Renal pelvis (tissue), 12 donors: ENCODE measurements at places on chromosomes 13 and 19. TPM values are rescaled to one million over a fixed set of nuclear protein-coding genes. Genes with fewer than 3 reads are reported as not detected.

C13orf42 gene
- 0.41 TPM for polyA plus RNA-seq

ZNF570 gene
- 8.5 TPM for polyA plus RNA-seq

SYCN gene
- polyA plus RNA-seq = not detected

RASA3 gene
- 12.1 TPM for polyA plus RNA-seq

MYBPC2 gene
- 1.6 TPM for polyA plus RNA-seq

KCNJ14 gene
- polyA plus RNA-seq = 1.0 TPM

IZUMO2 gene
- not detected for polyA plus RNA-seq

ZNF729 gene
- polyA plus RNA-seq = 0.20 TPM

SLC25A41 gene
- polyA plus RNA-seq = 0.31 TPM

DHX34 gene
- 18.3 TPM for polyA plus RNA-seq

ANKLE1 gene
- polyA plus RNA-seq = 1.9 TPM

ZNF701 gene
- polyA plus RNA-seq = 12.5 TPM

NLRP11 gene
- polyA plus RNA-seq = 0.06 TPM

MUC16 gene
- 0.06 TPM for polyA plus RNA-seq

CSNK1G2 gene
- 70.7 TPM for polyA plus RNA-seq

ZNF579 gene
- polyA plus RNA-seq = 23.7 TPM

EPSTI1 gene
- 11.1 TPM for polyA plus RNA-seq

RAB20 gene
- polyA plus RNA-seq = 9.2 TPM

GRIK5 gene
- 24.1 TPM for polyA plus RNA-seq

HRC gene
- 33.1 TPM for polyA plus RNA-seq

PRR20A gene
- not detected for polyA plus RNA-seq

PRKCG gene
- polyA plus RNA-seq = 0.75 TPM

OR1M1 gene
- 0.06 TPM for polyA plus RNA-seq

IFNL1 gene
- polyA plus RNA-seq = not detected

S1PR4 gene
- polyA plus RNA-seq = 0.43 TPM

CEACAM20 gene
- polyA plus RNA-seq = not detected

ZNF790 gene
- 14.2 TPM for polyA plus RNA-seq

NUP58 gene
- polyA plus RNA-seq = 56.3 TPM

PEPD gene
- 120 TPM for polyA plus RNA-seq

ZNF43 gene
- 45.7 TPM for polyA plus RNA-seq

GAPDHS gene
- not detected for polyA plus RNA-seq

PGLYRP2 gene
- polyA plus RNA-seq = not detected

ZIC5 gene
- polyA plus RNA-seq = not detected

THSD8 gene
- 4.4 TPM for polyA plus RNA-seq

ZNF439 gene
- polyA plus RNA-seq = 29.9 TPM

S1PR2 gene
- 12.1 TPM for polyA plus RNA-seq

NALCN gene
- 1.2 TPM for polyA plus RNA-seq

FPR2 gene
- 0.19 TPM for polyA plus RNA-seq

IQCN gene
- polyA plus RNA-seq = 12.5 TPM

KCNRG gene
- polyA plus RNA-seq = 2.3 TPM

TNFRSF19 gene
- 46.6 TPM for polyA plus RNA-seq

CYP4F2 gene
- 0.20 TPM for polyA plus RNA-seq

CD209 gene
- 1.9 TPM for polyA plus RNA-seq

LAIR2 gene
- 0.56 TPM for polyA plus RNA-seq

HNRNPA1L2 gene
- polyA plus RNA-seq = 23.8 TPM
